NCI-H2081 treated with DMSO at 0.1 percent for 48 hours (cell line): ENCODE measurements at places on chromosomes 4 and X.

- DNase-seq: no peak
These were observed 5.4 kb upstream of the ZNF185 start for GRCh38 chrX:152892499-152892898.

GRCh38 chr4:109803924-109804571 is 2.2 kb upstream of the CFI start:
- no peak for DNase-seq

GRCh38 chr4:14087921-14088320 is 460.4 kb upstream of the BOD1L1 start:
- no peak for DNase-seq

GRCh38 chr4:166481055-166481454 is 608.0 kb downstream of the TLL1 start:
- DNase-seq: no peak

DNA sequence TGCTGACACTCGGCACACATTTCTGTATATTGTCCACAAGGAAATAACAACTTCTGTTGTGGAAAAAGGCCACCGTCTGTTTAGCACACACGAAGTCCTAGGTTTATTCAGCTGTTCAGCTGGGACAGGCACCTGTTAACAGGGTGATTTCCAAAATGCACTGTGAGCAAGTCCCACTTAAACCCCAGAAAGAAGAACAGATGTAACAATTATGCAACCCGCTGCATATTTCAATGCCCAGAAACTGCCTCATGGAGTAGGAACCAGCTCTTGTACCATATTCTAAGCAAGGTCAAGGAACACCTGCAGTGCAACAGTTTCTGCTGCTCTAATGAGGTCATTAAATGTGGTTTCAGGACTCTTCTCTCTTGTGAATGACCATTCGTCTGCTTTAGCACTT is 77.1 kb downstream of the GEMIN8 start:
- DNase-seq: no peak

- no peak for DNase-seq
These were observed 483.6 kb downstream of the SH2D1A start for GRCh38 chrX:124829930-124830329.

DNA sequence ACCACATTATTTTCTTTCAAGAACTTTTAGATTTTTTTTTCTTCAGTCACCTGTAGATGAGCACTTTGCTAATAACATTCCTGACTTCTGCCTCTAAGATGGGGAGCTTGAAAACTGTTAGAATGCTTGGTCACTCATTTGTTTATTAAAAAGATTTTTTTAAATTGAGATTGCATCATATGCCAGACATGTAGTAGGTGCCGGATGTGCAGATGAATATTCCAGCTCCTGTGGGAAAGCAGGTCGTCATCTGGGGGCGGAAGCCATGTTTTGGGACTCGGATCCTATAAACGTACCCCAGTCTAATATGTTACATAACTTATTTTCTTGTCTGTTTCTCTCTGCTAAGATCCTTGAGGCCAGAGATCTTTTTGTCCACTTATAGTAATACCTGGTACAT is 236.8 kb downstream of the ARHGAP10 start:
- no peak for DNase-seq
